Cortex of kidney (tissue), 1 donor: ENCODE measurements at places on chromosomes 4 and X.

- DNase-seq, result no peak
Observed at GRCh38 chr4:80221161-80221560, 23.9 kb downstream of the PRDM8 start.

- no peak for DNase-seq
Observed at GRCh38 chr4:80219301-80220025, 22.2 kb downstream of the PRDM8 start.

DNA sequence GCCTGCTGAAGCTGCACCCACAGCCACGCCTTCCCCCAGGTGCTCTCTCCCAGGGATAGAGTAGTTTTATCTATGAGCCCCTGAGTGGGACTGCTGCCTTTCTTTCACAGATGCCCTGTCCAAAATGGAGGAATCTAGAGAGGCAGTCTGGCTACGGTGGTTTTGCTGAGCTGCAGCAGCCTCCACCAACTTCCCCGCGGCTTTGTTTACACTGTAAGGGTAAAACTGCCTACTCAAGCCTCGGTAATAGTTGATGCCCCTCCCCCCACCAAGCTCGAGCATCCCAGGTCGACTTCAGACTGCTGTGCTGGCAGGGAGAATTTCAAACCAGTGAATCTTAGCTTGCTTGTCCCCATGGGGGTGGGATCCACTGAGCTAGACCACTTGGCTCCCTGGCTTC lies 84.5 kb downstream of the PRKG2 start:
- DNase-seq, result no peak

- no peak for DNase-seq
Observed at GRCh38 chr4:25021216-25021615, 9.5 kb downstream of the LGI2 start.

DNA sequence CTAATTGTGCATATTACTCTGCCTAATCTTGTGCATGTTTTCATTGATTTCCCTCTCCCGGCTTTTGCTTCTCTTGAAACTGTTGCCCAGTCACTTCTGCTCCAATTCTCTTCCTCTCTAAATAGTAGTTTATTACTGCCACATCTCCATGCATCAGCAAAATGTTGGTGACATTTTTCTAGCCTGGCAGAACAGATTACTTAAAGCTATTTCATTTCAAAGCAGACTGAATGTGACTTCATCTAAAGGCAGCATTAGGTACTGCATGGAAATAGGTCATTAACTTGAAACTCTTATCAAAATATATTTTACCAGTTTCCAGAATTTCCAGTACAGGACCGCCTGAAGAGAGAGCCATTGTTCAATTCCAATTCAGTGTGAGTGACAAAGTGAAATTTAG lies 52.4 kb downstream of the HPGDS start:
- DNase-seq, result no peak

DNA sequence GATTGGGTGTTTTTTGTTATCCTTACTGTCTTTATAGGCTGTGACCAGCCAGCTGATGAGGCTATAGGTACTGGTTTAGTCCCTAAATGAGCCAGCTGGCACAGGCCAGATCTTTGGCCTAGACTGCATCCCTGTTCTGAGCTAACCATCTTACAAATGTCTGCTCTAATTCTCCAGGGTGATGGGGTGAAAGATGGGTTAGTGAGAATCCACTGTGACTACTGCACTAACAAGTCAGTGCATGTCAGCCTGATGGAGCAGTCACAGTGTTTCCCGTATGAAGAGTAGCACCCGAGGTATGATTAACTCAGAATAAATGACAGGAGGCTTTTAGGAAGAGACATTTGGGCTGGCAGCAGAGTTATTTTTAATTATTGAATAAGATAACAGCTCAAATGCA lies 181.0 kb downstream of the DCTD start:
- no peak for DNase-seq

- DNase-seq, result no peak
Observed at GRCh38 chr4:17115583-17115982, 217.1 kb upstream of the LDB2 start.

GRCh38 chrX:136166221-136166855 lies 19.0 kb downstream of the FHL1 start:
- DNase-seq, result no peak

DNA sequence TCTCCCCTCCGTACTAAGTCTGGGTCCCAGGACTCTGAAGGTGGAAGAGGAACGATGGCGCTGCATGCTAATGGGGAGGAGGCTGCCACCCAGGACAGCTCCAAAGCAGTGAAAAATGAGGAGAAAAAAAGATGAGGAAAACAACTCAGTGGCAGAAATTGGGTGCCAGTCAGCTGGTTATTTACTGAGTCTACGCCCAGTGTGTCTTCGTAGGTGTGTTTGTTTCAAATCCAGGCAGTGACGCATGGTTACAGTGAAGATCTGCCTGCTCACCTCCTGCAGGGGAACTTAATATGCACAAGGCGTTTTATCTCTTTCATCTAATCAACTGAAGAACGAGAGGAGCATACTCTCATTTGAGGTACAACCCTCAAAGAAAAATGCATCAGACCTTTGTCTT lies 70.9 kb upstream of the FBXW7 start:
- DNase-seq, result no peak

DNA sequence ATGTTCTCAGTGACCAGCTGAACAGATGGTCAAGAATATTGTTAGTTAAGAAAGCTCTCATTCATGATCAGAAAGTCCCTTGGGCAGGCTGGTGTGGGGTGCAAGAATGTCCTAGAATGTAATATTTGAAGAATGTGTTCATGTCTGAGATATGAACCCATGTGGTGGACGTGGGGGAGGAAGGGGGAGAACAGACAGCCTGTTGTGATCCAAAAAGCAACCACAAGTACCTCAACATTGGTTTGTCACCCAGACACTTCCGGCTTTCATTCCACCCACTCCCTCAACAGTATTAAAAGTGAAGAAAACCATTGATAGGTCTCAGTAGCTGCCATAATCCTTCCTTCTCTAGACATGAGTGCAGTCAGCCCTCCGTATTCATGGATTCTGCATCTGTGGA lies 82.2 kb downstream of the MAML3 start:
- no peak for DNase-seq

DNA sequence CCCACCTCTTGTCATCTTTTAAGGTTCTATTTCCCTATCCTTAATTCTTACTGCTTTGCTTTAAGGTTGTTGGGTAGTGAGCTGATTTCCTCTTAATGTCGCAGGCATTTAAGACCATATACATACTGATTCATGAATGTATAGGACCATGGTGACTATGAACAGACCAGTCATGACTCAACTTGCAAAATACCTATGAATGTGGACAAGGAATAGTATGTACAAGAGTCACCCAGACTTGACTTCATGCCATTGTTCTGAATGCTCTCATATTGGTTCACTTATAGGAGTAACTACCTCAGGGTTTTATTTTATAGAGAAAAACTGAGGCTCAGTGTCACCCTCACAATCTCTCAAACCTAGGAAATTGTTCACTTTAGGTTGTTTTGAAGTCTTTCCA lies 44.3 kb downstream of the CCNG2 start:
- no peak for DNase-seq

- no peak for DNase-seq
Observed at GRCh38 chrX:23952984-23953907, 45.4 kb downstream of the CXorf58 start.

DNA sequence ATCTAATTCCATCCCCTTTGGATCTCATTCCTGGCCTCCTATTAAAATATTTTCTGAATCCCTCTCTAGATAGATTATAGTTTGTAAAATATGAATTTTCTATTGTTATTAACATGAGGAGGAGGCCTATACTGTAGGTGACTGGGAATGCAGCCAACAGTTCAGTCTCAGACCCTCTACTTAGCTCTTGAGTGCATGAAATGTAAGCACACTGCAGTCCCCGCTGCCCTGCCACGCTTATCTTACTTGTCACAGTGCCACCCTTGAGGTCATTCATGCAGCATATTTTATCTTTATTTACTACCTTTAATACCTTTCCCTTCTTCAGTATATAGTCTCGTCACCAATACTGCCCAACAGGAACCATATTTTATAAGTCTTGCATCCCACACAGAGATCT lies 151.0 kb downstream of the CAMK2D start:
- no peak for DNase-seq

DNA sequence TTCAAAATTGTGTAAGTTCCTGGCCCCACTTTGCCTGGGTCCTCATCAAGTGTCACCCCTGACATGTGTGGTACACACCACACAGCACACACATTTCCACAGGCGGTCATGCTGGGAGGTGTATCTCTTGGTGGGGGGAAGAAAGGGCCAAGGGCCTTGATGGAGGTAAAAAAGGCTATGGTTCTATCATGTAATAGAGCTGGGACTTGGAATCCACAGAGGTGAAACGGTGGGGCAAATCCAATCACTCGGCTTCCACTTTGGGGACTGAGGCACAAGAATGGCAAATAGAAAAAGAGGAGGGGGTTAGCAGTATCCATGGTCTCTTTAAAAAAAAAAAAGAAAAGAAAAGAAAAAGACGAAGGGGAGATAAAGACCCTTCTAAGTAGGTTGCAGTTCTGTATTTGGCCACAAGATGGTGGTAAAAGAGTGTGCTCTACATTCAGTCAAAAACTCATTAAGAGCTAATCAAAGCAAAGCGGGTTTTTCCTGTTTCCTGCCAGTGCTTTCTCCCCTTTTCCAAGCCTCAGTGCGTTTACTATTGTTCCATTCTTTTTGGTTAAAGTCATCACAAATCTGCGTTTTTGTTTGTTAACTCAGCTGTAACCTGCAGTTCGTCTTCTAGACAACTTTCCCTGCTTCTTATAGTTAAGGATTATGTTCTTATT lies 37.0 kb upstream of the ATP6AP2 start:
- DNase-seq, result no peak

- DNase-seq, result no peak
Observed at GRCh38 chr4:158799856-158800255, 31.0 kb downstream of the FNIP2 start.

- no peak for DNase-seq
Observed at GRCh38 chr4:9773471-9773870, 8.0 kb upstream of the DRD5 start.

GRCh38 chr4:72418458-72418857 lies 150.6 kb downstream of the ADAMTS3 start:
- no peak for DNase-seq

DNA sequence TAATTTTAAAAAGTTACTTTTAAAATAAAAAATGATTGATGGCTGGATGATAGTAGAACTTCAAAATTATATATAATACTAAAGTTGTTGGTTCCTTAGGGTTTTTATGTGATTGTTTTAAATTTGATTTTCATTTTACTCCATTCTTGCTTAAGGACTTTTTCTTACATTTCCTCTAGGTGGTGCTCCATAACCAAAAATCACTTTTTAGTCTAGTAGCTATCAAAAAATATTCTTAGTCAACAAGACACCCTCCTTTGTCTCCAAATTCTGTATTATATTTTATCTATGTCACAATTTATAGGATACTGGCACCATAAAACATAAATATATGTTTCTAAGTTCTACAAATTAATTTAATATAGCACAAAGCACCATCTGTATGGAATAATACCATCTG lies 67.2 kb upstream of the BRWD3 start:
- DNase-seq, result no peak

GRCh38 chr4:159414305-159414704 lies 311.4 kb downstream of the RAPGEF2 start:
- DNase-seq, result no peak

DNA sequence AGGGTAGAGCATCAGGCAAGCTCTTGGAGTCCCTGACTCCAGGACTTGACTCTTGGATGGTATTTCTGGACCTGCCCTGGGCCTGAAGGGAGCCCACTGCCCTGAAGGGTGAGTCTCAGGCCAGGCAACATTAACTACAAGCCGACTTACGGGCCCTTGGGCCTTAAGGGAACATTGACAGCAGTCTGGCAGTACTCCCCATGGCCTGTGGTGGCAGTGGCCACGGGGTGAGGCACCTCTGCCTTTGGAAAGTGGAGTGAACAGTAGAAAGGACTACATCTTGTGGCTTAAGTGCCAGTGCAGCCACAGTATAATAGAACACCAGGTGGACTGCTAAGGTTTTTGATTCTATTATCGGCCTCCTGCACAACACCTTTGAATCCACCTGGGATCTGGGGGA lies 36.3 kb downstream of the SH3BGRL start:
- DNase-seq, result no peak

DNA sequence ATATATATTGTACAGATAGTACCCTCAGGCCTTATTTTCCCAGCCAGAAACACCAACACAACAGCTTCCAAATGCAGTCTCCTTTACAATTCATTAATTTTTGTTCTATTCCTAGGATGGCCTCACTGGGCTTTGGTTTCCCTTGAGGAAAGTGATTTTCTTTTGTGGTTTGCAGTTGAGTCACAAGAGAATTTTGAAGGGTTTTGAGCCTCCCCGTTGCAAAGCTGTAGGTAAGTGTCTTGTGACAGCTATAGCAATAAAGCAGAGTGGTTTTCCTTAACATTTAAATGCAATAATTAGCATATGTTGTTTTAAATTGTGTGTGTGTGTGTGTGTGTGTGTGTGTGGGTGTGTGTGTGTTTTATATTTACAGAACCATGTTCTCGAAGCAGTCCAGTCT lies 54.1 kb upstream of the WDR17 start:
- DNase-seq, result no peak

GRCh38 chr4:8840006-8840793 lies 31.4 kb downstream of the HMX1 start:
- DNase-seq, result no peak

DNA sequence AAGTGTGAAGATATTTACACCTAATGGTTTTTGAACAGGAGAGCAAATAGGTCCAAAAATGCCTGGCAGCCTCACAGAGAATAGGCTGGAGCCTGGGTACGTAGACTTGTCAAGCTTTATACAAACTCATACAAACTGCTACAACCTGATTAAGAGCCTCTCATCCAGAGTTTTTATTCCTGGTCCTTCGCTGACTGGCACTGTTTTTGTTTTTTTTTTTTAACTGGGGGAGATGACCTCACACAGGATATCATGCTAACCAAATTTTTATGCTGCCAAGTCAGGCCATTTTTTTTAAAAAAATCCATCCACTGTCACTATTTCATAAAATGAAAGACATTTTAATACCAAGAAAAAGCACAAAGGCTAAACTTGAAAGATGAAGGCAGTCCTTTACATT lies 1.9 kb downstream of the FAM114A1 start:
- no peak for DNase-seq

GRCh38 chr4:26175905-26176470 lies 144.8 kb upstream of the RBPJ start:
- no peak for DNase-seq

GRCh38 chr4:123127875-123128274 lies 205.5 kb upstream of the NUDT6 start:
- no peak for DNase-seq

- no peak for DNase-seq
Observed at GRCh38 chr4:151415978-151416377, 7.0 kb downstream of the FHIP1A start.

- no peak for DNase-seq
Observed at GRCh38 chr4:9608300-9608699, 164.1 kb downstream of the DEFB131A start.

DNA sequence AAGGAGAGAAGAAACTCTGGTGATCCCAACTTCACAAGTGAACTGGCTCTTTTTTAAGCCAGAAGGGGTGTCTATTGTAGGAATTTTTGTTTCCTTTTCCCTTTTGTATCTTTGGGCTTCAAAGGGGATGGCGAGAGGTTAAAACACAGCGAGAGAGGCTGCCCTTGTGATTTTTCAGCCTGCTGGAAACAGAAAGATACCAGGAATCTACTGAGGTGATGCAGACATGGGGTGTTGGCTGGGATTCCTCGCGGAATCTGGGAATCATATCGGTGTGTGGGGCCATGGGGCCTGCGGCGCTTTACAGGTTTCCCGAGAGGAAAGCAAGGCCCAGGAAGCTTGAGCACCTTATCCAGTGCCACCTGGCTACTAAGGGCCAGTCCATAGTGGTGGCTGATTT lies 99.4 kb upstream of the STX18 start:
- no peak for DNase-seq
